ENCODE measurements at places on chromosomes 3 and 15.

GRCh38 chr3:4864503-4864902 is 114.7 kb upstream of the BHLHE40 start:
- no peak for DNase-seq

- DNase-seq: no peak
Observed at GRCh38 chr15:96309143-96309660, 21.3 kb upstream of the NR2F2 start.

- DNase-seq: no peak
Observed at GRCh38 chr3:115961380-115961779, 338.1 kb downstream of the GAP43 start.

DNA sequence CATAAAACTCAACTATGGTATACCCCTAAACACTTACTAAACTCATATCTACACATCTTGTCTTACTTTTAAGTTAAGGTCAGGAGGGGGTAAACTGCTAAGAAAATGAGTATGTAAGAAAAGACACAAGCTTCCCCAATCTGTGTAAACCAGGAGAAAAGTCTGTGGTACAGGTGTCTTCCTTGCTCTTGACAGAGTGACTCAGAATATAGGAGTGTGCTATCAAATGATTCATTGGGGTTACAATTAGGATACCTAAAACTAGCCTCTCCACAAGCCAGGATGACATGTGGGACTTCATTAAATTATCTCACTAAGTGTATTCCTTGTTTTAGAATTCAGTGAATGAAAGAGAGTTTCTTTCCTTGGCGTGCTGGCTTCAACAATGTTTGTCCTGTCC is 274.8 kb downstream of the BBX start:
- DNase-seq: no peak

GRCh38 chr15:33296856-33297255 is 13.9 kb upstream of the RYR3 start:
- no peak for DNase-seq

GRCh38 chr3:190375671-190376070 is 12.3 kb upstream of the CLDN16 start:
- no peak for DNase-seq

DNA sequence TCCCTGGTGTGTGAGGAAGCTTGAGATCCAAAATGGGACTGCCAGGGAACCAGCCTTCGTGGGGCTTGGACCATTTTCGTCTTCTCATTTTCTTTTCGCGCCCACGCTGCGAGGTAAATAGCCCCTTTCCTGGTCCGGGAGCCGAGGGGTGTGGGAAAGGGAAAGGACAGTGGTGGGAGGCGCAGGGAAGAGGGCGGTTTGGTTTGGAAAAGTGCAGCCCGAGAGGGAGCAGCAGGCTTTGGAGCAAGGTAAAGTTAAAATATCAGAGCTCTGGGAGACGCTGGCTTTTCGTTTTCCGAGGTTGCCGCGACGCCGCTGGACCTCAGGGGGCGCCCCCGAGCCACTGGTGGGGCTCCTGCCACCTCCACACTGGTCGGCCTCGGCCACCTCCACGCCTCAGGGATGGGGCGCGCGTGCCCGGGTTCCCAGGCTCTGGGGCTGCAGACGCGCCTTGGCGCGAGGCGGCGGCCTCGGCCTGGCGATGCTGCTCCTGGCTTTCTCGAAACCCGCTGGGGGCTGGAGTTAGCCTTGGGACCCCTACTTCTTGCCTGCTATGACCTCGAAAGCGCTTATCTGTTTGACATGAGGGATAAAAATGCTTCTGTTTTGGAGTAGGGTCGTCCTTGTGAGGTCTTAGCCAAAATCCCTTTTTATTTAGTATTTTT is 3.2 kb downstream of the PTPRG start:
- no peak for DNase-seq
